AG20443 (cell line): ENCODE measurements at places on chromosomes 6 and 20.

DNA sequence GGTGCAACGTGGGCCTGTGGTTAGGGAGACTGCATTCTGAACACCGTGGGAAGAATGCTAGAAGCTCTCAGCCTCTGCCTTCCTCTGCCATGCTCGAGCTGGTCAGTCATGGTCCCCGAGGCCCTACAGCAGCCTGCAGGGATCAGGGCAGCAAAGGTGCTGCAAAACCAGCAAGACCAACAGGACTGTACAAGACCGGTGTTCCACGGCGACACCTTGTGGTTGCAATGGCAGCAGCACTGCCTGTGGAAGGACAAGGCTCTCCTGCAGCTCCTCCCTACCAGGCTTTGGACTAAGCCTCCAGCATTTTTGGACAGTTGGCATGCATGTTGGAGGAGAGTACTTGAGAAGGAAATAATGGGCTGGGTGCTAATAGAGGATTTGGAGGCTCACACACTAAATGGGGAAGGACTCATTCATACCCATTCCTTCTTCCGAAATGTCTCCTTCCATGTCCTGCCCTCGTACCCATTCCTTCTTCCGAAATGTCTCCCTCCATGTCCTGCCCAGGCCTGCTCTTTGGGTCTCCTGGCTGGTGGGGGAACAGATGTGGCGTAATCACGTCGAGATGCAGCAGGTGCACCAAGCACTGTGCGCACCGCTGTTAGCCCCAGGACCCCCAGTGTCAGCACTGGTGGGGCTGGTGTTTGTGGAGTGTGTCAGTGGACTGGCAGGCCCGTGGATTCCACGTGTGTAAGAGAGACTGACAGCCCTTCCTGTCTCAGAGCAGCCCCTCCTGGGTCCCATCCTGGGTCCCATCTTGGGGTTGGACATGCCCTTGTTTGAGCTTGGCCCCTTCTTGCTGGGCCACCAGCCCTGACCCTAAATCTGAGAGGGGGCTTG lies 18.6 kb upstream of the MYT1 start:
- no peak for DNase-seq

- no peak for DNase-seq
Measured at GRCh38 chr6:12170351-12171092, 119.6 kb upstream of the EDN1 start.

- no peak for DNase-seq
Measured at GRCh38 chr6:166645896-166646295, 18.8 kb upstream of the RPS6KA2 start.

- no peak for DNase-seq
Measured at GRCh38 chr6:139449611-139450000, 75.2 kb upstream of the CITED2 start.

GRCh38 chr6:1200081-1200408 lies 111.9 kb upstream of the FOXQ1 start:
- DNase-seq, result no peak

DNA sequence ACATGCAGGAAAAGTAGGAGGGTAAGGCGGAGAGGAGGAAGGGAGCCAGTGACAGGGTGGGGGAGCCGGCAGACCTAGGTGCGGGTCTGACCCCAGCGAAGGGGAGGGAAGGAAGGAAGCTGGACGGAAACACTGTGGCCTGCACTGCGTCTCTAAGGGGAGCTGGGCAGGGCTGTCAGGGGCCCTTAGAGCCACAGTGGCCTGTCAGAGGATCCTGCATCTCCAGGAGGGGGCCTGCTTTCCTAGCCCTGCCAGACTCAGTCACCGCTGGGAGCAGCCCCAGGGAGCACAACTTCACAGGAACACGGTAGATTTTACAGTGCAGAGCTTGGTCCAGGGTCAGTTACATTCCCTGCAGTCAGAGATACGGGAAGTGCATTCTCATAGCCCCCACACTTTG lies 118.2 kb downstream of the PACRG start:
- DNase-seq, result no peak

DNA sequence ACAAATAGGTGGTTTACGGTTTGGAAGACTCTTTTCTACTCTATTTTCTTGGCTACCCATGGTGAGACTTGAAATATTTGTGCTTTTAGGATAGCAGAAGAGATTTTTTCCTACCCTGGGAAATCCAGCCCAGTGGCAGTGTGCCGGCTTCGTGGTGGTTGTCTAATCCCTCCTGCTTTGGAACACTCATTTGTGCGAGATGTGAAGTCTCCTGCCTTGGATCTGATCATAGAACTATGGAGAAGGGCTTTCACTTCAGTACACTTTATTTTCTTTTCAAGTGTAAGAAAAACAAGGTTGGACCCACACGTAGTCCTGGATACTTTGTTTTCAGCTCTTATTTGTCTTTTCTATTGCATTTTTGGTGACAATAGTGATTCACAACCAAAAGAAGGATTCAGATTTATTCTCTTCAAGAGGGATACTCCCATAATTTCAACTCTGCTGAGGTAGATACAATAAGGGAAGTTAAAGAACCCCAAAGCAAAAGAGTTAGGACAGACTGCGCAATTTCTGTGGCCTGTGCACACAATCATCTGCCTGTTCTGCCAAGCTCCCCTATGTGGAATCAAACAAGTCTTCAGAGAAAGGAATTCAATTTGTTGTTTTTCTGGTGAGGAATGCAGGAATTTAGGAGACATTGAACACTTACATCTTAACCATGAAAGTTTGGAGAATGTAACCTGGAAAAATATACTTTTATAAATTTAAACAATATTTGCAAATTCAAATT lies 413.2 kb downstream of the GJA1 start:
- DNase-seq, result no peak

DNA sequence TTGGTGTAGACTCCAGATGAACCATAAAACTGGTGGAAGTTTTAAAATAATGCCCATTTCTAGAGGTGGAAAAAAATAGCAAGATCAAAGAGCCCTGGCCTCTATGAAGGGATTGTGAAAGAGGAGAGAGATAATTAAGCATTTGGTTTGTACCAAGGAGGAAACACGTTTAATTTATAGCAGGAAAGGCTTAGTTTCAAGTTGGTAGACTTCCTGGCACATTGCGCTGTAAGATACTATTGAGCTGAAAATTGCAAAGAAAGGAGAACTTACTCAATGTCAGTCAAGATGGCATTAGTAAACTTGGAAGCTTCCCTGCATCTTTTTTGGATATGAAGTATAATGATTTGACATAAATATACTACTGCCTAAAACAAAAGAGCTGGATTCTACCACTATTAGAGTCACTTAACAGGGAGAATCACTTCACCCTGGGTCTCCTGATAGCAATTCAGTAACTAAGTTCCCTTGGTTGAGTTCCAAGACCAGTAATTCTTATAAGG lies 24.4 kb downstream of the MARCKS start:
- DNase-seq, result no peak

GRCh38 chr6:40352527-40353170 lies 234.5 kb downstream of the LRFN2 start:
- no peak for DNase-seq

GRCh38 chr6:166497087-166497899 lies 89.2 kb downstream of the RAMACL start:
- no peak for DNase-seq

GRCh38 chr6:15290962-15291704 lies 45.3 kb downstream of the JARID2 start:
- DNase-seq, result no peak

GRCh38 chr6:11851387-11851786 lies 72.8 kb upstream of the ADTRP start:
- DNase-seq, result peak; percentile 85

DNA sequence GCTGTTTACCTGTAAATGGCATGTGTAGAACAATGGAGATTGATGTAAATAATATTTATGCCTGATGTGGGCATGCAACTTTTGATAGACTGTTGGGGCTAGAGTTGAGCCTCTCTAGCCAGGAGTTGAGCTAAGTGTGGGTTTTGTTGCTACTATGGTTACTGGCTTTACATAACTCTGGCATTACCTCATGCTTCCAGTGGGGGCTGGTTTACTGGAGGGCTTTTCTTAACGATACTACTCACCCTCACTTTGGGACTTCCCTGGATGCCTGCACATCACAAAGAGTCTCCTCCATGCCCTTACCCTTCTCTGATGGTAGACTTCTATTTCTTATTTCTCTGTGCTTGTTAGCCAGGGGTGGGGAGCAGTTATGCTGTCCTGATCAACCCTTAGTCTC lies 524.6 kb upstream of the CDH4 start:
- no peak for DNase-seq

DNA sequence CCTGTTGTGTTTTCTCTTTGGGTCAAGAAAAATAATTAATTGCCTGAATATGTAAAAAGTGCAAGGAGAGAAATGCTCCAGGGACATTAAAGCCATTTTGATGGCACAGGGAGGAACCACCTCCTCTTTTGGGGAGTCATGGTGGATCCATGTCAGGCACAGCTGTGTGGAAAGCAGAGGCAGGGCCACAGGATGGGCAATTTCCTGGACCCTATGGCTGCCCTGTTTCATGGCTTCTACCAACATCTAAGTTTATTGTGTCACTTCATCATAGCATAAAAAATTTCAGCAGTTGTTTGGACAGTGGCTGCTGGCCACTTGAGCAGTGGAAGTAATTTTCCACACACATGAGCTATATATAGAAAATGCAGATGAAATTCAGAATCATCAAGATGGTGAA lies 238.2 kb downstream of the SYNE1 start:
- DNase-seq, result no peak

DNA sequence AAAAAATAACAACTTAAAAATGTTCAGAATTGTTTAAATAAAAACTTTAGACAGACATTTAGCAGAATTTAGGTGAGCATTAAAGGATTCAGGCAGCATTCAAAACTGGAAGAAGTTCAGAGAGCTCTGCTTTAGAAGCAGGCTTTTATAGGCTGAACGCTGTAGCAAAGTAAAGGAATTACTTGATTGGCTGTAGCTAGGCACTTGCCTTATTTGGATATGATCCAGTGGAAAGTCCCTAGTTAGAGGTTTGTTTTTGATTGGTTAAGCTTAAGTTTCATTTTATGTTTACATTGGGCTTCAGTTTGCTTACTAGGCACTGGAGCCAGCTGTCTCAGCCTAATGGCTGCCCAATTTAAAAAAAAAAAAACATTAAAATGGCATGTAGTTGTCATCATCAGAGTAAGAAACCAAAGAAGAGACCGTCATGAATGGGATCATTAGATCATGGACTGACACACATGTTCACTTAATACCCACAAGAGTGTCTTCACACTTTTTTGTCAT lies 65.1 kb downstream of the CBFA2T2 start:
- peak; percentile 73 for DNase-seq

GRCh38 chr6:138944412-138944811 lies 43.6 kb downstream of the REPS1 start:
- DNase-seq, result peak; percentile 44

DNA sequence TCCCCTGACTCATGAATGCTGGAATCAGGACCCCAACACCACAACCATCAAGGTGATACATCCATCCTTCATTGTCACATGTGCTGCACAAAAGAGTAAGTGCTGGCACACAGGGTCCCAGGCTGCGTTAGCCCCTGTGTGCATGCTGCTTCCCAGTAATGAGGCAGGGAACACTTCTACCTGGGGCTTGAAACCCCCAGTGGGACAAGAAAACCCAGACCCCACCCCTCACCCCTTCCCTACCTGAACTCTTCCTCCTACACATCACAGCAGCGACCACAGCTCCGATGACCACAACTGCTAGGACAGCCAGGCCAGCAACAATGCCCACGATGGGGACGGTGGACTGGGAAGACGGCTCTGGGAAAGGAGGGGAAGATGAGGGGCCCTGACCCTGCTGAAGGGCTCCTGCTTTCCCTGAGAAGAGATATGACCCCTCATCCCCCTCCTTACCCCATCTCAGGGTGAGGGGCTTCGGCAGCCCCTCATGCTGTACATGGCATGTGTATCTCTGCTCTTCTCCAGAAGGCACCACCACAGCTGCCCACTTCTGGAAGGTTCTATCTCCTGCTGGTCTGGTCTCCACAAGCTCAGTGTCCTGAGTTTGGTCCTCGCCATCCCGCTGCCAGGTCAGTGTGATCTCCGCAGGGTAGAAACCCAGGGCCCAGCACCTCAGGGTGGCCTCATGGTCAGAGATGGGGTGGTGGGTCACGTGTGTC lies 2.0 kb downstream of the HLA-B start:
- DNase-seq, result no peak

- no peak for DNase-seq
Measured at GRCh38 chr20:46423342-46423741, 16.9 kb upstream of the ELMO2 start.

- DNase-seq, result peak; percentile 43
Measured at GRCh38 chr20:45946149-45946970, 11.9 kb downstream of the PCIF1 start.

DNA sequence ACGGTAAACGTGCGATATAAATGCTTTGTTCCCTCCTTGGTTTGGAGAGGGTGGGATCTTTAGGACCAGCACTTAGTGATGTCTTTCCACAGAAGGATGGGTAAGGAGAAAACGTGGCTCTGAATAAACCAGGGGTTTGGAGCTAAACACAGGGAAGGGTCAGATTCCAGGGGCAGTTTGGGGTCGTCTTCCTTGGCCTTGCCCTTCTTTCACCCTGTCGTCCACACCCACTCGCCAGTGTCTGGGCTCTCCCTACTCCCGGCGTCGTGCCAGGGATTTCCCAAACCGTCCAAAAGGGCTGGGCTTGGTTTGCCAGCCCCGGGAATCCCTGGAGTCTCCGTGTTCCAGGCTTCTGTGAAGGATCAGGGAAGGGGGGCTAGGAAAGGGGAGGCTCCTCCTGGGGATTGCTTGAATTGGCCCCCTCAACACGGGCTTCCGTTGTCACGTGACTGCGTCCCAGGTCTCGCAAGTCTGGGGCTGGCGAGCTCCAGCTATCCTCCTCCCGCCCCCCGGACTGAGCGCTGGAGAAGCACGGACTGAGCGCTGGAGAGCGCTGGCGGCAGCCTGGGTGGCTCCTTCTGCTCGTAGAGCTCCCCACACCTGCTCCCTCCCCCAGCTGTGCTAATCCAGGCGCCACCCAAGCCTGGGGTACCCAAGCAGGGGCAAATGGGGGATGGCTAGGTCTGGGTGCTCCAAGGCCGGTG lies 9.4 kb upstream of the ARMC12 start:
- DNase-seq, result peak; percentile 66
